Suppressor macrophage treated with lipopolysaccharide for 4 hours (primary cell): ENCODE measurements at places on chromosomes 3 and 15.

DNA sequence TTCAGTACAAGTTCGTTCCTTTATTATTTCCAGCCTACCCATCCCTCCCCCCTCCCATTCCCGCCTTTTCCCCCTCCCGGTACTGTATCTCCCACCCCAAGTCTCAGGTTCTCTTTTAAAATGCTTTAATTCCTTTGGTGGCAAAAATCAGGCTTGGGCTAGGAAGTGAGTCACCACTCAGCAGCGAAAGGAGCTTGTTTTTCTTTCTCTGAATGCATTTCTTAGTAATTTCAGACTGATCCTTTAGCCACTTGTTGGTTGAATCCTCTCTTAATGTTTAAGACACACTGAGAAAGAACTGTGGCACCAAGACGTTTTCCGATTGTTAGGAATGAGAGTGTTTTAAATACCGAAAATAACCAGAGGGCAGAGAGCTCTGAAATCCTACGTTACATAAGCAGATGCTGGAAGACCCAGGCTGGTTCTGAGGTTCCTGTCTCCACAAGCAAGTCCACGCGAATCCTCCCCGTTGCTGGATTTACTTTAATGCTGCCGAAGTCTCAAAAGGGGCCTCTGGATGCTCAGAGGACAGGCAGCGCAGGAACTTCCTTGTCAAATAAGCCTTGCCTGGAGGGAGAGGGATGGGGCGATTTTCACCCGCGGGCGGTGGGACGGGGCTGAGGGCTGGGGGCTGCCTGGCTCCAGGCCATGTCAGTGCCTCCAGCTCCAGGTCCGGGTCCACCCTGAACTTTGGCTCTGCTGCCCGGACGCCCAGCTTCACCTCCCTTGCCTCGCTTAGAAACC, 854 bp upstream of the COL8A1 start:
- DNase-seq, result no peak

GRCh38 chr3:144381607-144382006, 410.0 kb downstream of the DIPK2A start:
- no peak for DNase-seq

DNA sequence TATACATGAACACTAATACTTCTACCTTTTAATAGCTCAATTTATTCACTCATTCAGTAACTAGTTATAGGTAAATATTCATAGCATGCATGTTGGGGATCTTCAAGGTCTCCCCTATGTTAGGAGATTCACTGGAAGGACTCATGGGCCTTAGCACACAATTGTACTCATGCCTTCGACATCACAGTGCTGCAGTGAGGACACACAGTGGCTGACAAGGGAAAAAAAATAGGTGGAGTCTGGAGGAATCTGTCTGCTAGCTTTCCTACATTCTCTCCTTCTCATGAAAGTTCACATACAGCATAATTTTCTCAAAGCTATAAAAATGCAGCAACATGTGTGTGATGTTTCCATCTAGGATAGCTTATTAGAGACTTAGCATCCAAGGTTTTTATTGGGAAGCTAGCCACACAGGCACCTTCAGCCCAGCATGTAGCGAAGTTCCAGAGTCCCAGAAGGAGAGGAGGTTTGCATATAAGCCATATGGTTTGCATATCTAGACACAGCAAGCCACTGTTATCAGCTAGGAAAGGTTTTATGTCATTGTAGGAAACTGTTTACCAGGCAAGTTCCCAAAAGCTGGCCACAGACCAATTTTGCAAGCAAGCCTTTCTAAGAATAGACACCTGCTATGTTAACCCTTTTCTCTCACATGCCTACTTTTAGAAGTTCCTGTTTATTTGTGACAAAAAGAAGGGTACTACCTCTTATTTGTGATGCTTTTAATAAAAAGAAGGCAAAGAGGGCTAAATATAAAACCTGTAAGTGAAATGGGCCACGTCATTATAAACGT, 46.4 kb downstream of the MORC1 start:
- DNase-seq, result peak; percentile 21

DNA sequence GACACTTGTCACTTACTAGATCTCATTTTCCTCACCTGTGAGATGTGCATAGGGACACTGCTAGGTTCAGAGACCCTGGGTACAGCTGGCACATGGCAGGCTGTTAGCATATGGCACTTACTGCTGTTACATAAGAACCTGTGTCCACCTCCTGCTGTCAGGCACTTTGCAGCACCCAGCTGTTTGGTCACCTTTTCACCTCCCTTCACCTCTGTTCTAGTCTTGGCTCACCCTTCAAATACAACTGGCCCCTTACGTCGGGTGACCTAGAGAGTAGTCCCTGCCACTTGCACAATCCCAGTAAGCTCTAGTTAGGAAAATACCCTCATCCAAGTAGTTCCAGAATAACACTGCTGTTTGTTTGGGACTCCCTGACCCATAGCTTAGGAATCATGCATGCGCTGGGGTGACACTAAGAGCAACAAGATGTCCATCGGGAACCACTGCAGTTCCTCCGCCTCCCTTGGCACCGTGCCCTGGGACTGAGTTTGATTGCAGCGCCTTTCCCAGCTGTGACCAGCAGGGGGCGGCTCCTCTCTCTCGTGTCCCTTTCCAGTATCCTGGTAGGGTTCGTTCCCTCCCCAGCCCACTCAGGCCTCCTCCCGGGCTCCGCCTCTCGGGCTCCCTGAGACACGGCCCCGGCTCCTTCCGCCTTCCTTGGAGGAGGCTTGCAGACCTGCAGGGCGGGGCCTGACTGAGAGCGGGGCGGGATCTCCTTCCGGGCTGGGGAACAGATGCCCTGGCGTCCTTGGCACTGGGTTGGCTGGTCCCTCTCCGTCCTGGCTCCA, 78.6 kb downstream of the ABHD5 start:
- peak; percentile 95 for DNase-seq

DNA sequence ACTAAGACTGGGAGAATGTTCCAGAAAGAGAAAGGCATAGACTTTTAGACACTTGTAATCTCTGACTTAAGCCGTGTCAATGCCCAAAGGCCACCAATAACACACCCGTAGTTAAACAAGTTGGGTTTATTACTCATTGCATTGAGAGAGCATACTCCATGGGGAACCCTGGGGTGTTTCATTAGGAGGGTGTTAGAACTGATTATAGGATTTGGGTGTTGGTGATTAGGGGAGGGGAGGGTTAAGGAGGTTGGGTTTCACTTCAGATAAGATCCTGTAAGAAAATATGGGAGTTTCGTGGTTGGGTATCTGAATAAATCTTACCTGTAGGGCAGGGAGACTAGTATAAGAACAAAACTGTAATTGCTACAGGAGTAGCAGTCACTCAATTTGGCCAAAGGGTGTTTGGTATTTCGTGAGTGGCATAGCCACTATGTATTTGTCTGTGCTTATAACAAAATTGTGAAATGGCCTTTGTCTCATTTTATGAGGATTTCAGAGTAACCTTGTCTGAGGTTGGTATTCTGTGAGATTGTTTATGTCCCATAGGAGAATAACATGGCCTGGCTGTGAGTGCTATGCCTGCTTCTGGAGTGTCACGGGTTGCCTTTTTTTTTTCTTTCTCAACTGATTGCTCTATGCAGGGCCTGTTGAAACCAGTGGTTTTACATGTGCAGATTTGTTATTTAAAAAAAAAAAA, 2.9 kb downstream of the HACD3 start:
- DNase-seq, result no peak

DNA sequence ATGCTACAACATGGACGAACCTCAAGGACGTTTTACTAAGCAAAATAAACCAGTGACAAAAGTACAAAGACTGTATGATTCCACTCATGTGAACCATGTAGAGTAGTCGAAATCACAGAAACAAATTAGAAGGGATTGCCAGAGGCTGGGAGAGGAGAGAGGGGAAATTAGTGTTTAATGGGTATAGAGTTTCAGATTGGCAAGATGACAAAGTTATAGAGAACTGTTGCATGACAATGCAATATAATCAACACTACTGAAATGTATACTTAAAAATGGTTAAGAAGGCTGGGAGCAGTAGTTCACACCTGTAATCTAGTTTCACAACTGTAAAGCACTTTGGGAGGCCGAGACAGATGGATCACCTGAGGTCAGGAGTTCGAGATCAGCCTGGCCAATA, 36.9 kb downstream of the PLS1 start:
- no peak for DNase-seq

GRCh38 chr3:167001374-167001773, 378.7 kb downstream of the ZBBX start:
- no peak for DNase-seq

DNA sequence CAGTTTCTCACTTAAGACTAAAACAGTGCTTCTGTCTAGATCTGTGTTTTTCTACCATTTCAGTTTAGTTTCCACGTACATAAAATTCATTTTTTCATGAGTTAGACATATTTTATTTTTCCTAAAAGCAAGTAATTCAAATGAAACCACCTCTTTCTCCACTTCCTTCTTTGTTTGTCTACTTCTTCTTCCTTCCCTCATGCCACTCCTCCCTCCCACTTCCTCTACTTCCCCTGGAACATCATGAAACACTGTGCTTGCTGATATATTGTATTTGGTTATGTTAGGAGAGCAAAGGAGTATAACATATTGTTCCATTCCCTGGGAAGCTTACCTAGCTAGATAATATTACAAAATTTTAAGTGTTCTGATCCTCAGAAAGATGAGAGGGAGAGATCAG, 36.7 kb upstream of the GOLGA8B start:
- DNase-seq, result peak; percentile 29

- DNase-seq, result peak; percentile 49
Measured at GRCh38 chr15:84598993-84599392, 1.8 kb upstream of the ZSCAN2 start.

DNA sequence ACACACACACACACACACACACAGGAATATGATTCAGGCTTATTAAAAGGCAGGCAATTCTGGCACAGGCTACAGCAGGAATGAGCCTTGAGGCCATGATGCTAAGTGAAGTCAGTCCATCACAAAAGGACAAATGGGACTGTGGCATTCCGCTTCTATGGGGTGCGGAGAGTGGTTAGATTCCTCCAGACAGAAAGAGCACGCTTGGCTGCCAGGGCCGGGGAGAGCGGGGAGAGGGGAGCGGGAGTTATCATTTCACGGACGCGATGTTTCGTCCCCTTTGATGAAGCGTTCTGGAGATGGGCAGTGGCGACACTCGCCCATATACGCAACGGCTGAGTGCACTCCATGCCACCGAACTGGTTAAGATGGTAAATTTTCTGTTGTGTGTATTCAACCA, 58.5 kb upstream of the FAM174B start:
- DNase-seq, result no peak

GRCh38 chr3:43162230-43163084, 56.6 kb upstream of the POMGNT2 start:
- peak; percentile 39 for DNase-seq

- DNase-seq, result no peak
Measured at GRCh38 chr15:38714309-38715072, 149.9 kb upstream of the RASGRP1 start.

DNA sequence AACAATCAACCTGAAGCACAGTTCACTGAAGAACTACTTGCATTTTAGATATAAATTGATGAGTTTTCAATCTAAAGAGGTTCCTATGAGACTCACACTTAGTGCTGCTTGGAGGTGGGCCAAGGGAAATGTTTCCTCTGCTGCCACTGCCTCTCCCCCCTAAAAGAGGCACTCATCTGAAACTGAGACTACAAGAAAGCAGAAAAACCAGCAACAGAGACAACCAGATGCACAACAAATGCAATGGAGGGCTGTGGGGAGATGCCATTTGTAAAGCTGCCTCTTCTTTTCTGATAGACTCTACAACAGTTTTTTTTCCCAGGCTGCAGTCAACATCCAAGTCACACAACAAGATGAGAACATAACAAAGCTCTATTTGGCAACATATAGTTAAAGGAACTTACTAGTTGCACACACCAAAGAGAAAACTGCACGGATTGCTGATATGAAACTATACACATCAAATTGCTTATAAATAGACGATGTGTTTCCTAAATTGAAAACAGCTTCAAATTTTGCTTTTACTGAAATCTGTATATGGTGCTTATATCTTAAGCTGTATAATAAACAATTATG, 11.0 kb downstream of the TSPAN3 start:
- peak; percentile 72 for DNase-seq

DNA sequence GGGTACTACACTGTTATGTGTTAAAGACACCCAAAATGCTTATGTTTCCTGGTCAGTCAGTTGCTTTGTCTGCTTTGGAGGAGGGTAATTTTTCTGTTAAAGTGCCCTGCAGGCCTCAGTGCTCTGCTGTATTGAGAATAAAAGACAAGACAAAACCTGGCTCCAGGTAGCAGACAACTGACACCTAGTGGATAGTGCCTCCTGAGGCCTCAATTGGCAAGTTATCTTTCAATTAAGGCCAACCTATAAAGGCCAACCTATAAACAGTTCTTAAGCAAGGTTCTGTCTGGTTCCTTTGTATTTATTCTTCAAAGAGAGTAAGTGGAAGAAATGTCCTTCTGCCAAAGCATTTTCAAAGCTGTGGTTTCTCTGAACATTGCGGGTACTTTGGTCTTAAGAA, 773.8 kb downstream of the MECOM start:
- DNase-seq, result no peak

DNA sequence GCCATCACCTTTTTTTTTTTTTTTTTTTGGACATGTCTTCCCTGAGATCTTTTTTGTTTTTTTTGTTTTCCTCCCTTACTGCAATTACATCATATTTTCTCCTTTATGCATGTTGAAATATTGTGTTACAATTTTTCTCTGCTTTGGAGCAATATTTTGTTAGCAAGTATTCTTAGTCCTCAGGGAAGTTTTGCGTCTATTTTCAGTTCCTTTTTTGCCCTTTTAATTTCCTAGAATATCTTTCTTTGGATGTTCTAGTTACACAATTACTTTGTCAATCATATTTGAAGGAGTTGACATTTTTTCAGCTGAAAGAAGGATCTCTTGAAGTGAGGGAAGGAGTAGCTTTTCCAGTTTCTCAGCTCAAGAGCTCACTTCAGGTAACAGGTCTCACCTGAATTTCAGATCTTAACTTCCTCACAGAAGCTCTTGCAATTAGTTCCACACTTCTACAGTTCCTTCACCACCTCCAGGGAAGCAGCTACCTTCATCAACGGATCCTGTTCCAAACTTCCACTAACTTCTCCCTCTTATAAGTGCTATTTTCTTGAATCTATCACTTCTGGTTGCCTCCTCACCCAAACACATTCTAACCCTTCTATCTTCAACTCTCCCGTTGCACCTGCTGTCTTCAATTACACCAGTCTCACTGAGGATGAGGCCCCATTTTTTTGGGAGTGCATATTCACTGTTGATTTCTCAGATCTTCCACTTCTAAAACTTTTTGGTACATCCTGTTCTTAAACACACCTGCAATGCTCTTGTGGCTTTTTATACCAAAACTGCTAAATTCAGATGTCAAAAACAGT, 57.8 kb upstream of the CPOX start:
- peak; percentile 78 for DNase-seq

DNA sequence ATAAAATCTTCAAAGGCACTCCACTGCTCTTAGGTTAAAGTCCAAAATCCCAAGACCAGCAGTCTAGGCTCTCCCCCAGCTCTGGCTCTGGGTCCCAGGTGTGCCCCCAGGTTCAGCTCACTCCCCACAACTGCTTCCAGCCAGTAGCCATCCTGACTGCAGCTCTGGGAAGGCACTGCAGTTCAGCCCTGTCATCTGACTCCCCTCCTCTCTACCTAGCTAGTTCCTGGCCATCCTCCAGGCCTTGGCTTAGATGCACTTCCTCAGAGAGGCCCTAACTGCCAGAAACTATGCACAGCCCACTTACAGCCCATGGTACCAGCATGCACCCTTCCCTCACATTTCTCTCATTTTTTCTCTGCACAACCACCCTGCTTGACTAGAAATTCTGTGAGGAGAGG, 25.5 kb downstream of the TBC1D2B start:
- DNase-seq, result no peak

GRCh38 chr3:127222163-127222562, 29.2 kb downstream of the PRR23E start:
- DNase-seq, result no peak
